ENCODE measurements at places on chromosomes 3 and 15. TPM values are rescaled to one million over a fixed set of nuclear protein-coding genes. Genes with fewer than 3 reads are reported as not detected.

TMEM266 gene
- 0.28 TPM for total RNA-seq

PLA2G4B gene
- total RNA-seq: 4.0 TPM

SLC22A14 gene
- 0.38 TPM for total RNA-seq

MASP1 gene
- 21.1 TPM for total RNA-seq

KCNMB2 gene
- total RNA-seq: not detected

TAGLN3 gene
- total RNA-seq: not detected

TMOD2 gene
- 14.8 TPM for total RNA-seq

LRRN1 gene
- total RNA-seq: 0.65 TPM

FMN1 gene
- 26.6 TPM for total RNA-seq

SLC2A2 gene
- not detected for total RNA-seq
